ENCODE measurements at places on chromosomes 1 and 21. TPM values are rescaled to one million over a fixed set of nuclear protein-coding genes. Genes with fewer than 3 reads are reported as not detected.

SHISAL2A gene
- polyA plus RNA-seq: 12.1 TPM

EDARADD gene
- 0.32 TPM for polyA plus RNA-seq

C1QA gene
- not detected for polyA plus RNA-seq

BTBD8 gene
- polyA plus RNA-seq: 1.3 TPM

FAM177B gene
- not detected for polyA plus RNA-seq

PRDM16 gene
- polyA plus RNA-seq: not detected
